ENCODE measurements at places on chromosomes 4 and X. TPM values are rescaled to one million over a fixed set of nuclear protein-coding genes. Genes with fewer than 3 reads are reported as not detected.

PLS3 gene
- 15.7 TPM for total RNA-seq

- DNase-seq = peak; percentile 78
Observed at GRCh38 chr4:88378691-88379559, at the start of gene HERC6. HERC6 (plus strand) TSS chr4:88378852; CDS start chr4:88378922, 70 bp downstream.

CXCL11 gene
- 0.46 TPM for total RNA-seq

GRCh38 chr4:156584100-156584499 is 387.5 kb downstream of the PDGFC start:
- no peak for DNase-seq

VCX3B gene
- not detected for total RNA-seq

- DNase-seq = peak; percentile 89
Observed at GRCh38 chr4:24794916-24795665, at the start of gene SOD3. SOD3 (plus strand) TSS chr4:24795573; CDS start chr4:24799522, 3,949 bp downstream.

DNA sequence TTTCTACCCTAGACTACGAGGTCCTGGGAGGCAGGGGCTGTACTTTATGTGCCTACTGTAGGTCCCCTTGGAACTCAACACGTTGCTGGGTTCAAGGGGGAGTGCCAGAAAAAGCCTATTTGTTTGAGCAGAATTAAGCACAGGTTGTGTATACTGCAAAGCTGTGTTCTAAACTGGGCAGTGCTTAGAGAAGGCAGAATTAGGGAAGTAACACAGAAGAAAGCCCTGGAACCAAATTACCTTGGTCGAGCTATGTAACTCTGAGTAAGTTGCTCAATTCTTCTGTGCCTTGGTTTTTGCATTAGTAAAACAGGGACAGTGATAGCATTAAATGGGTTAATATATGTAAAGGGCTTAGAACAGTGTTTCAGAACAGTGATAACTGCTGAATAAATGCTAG is 245.0 kb upstream of the SFRP2 start:
- DNase-seq = no peak

USP17L22 gene
- total RNA-seq = not detected

DNA sequence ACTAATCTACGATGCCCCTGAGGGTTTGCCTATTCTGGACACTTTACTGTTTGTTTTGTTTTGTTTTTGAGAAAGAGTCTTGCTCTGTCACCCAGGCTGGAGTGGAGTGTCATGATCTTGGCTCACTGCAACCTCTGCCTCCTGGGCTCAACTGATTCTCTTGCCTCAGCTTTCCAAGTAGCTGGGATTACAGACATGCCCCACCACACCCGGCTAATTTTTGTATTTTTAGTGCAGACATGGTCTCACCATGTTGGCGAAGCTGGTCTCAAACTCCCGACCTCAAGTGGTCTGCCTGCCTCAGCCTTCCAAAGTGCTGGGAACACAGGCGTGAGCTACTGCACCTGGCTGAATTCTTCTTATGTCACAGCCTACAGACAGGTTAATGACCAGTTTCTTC is 70.7 kb downstream of the MFAP3L start:
- no peak for DNase-seq

TMSB15C gene
- 0.37 TPM for total RNA-seq

DNA sequence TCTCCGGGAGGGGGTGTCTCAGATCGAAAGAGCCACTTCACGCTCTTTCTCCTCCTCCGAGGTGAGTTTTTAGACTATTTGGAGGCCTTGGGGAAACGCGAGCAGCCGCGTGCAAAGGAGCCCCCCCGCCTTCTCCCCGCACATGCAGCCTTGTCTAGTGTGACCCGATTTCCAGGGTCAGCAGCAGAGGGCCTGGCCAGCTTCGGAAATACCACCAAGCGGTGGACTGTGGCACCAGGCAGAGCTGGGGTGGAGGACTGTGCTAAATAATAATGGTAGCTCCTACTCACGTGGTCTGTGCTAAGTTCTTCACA is 79.3 kb upstream of the BCOR start:
- no peak for DNase-seq

DNA sequence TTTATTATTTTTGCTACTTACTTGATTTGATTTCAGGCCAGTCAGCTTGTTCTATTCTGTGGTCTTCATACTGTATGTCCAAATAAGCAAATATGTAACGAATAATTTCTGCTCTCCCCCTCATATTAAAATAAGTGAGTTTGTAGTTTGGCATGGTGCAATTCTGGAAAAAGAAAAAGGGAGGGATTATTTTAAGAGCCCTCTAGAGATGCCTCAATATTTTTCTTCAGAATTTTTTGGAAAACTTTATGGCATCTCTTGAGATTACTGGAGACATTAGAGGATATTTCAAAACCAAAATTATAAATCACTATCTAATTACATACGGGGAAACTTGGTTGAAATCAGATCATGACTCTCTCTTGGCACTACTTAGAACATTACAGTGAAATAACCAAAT is 8.2 kb downstream of the HPGDS start:
- no peak for DNase-seq

ARR3 gene
- 1.2 TPM for total RNA-seq

GRCh38 chr4:105145156-105145902 is 1.3 kb upstream of the TET2 start:
- DNase-seq = no peak

DNA sequence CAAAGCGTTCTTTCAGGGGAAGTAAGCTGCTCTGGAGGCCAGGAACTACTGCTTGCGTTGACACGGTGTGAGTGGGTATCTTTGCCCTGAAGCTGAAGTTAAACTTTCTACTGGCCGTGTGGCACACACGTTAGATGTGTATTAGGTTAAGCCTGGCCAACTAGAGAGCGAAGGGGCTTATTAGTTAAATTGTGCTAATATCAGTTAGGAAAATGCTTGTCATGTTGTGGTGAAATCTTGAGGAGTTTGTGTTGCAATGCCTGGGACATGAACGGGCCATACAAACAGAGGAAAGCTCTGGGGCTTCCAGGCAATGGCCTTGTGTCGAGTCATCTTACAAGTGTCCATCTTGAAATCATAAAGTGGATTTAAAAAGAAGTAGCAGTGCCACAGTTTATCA is 62.6 kb downstream of the NSUN7 start:
- DNase-seq = no peak

RIPPLY1 gene
- not detected for total RNA-seq

GRCh38 chr4:12421364-12421763 is 992.7 kb upstream of the HS3ST1 start:
- no peak for DNase-seq

PNMA6F gene
- total RNA-seq = not detected

- DNase-seq = peak; percentile 88
Observed at GRCh38 chr4:151325111-151325948, at the start of gene SH3D19. SH3D19 (minus strand) TSS chr4:151325605; CDS start chr4:151325352, 253 bp downstream.

IRS4 gene
- not detected for total RNA-seq

GRCh38 chrX:136193771-136194170 is 46.4 kb downstream of the FHL1 start:
- no peak for DNase-seq

DNA sequence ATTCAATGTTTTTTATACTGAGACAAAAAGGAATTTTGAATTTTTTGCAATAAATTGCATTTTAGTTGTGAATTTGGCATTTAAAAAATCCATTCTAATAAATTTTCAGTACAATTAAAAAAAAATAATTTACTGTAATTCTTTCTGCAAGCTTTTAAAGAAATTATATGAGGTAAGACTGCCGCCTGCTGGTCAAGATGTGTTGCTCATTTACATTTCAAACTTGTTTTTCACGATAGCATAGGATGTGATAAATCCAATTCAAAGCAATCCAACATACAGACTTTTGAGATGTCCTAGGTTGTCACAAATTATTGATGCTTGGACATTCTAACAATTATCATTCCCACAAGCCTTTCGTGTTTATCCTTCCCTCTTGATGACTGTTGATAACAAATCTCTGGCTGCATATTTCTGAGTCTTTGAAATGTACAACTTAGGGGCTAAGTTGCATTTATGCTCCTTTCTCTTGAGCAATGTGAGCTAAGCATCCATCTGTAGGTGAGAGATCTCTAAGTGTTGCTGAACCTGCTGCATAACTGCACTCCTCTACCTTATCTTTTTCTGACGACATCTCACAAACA is 21.7 kb upstream of the MFAP3L start:
- DNase-seq = no peak

DNA sequence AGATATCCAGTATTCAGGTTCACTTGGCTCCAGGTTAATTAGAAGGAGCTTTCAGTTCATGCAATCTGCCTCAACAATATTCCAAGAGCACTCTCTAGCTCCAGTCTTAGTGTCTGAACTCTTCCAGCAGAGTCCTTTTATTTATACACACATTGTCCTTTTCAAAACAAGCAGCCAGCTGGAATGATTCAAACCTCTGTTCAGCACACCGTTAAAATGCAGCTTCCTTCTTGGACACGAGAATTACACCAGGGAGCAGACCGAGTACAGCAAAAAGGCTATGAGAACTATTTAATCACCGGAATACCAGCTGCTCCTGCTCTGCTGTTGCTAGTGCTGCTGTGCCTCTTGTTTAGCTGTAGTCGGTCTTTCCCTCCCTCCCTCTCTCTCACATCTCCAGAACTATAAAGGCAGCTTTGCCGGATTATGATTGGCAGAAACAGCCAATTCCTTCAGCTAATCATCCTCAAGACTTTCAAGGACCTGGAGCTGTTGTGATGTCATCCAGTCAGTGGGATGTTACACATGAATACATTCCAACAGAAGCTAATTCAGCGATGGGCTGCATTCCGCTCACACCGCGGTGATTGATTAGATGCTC is at the start of gene NDST4:
Gene NDST4 (minus strand): TSS at position 115 of the 601 bp plus-strand sequence. CDS start 36,584 bp downstream, outside the sequence.
- no peak for DNase-seq

STK26 gene
- total RNA-seq = 10.8 TPM

DNA sequence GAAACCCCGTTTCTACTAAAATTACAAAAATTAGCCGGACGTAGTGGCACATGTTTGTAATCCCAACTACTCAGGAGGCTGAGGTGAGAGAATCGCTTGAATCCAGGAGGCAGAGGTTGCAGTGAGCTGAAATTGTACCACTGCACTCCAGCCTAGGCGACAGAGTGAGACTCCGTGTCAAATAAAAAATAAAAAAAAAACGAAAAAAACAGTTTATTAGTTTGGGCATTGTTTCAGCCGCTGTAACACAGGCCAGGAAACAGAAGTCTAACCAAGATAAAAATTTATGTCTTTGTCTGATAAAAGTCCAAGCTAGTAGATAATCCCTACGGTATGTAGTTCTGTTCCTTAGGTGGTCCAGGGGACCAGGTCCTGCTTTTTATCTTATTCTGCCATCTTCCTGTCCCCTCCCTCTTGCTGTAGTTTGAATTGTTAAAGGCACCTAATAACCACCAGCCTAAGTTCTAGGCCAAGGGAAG is 21.4 kb downstream of the USO1 start:
- DNase-seq = no peak

CFAP299 gene
- total RNA-seq = not detected

DNA sequence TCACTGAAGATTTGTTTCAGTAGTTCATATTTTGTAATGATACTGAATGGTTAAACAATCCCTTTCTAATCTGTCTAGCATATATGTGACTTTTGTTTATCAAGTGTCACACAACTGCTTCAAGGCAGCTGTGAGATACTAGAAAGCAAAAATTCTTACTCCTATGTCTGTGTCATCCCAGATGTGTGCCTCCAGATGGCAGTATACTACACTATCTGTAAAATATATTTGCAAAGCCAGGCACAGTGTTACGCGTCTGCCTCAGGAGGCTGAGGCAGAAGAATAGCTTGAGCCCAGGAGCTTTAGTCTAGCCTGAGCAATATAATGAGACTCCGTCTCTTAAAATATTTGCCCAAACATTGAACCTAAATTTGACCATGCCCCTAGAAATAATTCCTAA is 4.0 kb downstream of the NUDT10 start:
- DNase-seq = peak; percentile 6

RBM47 gene
- total RNA-seq = 301 TPM

- DNase-seq = no peak
Observed at GRCh38 chrX:150036641-150037040, 98.3 kb upstream of the EOLA2 start.

Data from left colon (tissue), 2 donors.